ENCODE measurements at places on chromosomes 1 and 21. TPM values are rescaled to one million over a fixed set of nuclear protein-coding genes. Genes with fewer than 3 reads are reported as not detected.

DNA sequence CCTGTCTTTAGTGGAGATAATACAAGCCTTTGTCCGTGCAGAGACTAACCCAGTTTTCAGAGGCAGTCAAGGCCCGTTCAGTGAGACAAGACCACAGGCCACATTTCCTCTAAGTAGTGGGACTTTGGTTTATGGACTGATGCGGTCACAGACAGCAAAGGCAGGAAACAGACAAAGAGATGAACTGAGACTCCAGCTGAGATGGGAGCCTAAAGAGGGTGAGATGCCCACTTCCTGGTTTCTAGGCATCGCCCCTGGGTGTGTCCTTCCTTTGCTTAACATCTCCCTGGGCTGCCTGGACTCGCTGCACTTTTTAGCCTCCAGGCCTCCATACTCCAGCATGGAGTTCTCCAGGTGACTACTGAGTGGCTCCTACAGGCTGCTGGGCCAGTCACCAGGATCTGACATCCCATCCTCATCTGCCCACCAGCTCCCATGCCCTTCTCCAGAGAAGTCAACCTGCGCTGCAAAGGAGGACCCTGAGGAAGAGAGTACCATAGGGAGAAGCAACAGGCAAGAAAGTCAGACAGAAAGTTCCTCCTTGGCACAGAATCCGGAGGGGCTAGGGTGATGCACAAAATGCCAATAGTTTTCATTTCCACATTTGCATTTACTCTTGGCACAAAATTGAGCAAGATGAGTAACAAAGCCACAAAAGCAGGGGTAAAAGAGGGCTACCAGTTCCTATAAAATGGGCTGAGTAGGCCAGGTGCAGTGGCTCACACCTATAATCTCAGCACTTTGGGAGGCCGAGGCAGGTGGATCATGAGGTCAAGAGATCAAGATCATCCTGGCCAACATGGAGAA, 15.1 kb downstream of the THEMIS2 start:
- DNase-seq = no peak

DNA sequence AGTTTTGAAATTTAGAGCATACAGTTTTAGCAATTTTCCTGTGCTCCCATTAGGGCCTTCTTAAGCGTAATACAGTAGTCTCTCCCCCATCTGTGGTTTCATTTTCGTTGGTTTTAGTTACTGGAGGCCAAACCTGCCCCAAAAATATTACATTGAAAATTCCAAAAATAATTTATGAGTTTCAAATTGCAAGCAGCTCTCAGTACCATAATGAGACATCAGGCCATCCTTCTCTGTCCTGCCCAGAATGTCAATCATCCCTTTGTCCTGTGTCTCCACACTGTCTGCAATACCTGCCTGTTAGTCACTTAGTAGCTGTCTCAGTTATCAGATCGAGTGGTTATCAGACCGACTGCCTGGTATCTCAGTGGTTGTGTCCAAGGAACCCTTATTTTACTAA, 45.4 kb downstream of the ADSS2 start:
- no peak for DNase-seq

DNA sequence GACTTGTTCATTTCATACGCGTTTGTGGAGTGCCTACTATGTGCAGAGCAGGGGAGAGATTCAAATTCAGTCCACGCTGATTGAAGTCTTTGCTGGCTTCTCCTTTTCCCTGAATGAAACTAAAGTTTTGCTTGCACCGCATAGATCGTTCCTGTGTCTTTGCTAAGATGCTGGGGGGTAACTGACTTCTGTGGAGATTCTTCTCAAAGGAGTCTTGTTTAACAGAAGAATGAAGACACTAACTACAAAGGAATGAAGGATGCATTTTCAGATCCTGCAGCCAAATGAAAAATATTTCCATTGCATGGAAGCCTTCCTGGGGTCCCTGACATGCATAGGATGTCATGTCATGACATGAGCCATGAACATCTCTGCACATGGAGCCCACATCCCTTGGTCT, 26.9 kb upstream of the H6PD start:
- no peak for DNase-seq

DNA sequence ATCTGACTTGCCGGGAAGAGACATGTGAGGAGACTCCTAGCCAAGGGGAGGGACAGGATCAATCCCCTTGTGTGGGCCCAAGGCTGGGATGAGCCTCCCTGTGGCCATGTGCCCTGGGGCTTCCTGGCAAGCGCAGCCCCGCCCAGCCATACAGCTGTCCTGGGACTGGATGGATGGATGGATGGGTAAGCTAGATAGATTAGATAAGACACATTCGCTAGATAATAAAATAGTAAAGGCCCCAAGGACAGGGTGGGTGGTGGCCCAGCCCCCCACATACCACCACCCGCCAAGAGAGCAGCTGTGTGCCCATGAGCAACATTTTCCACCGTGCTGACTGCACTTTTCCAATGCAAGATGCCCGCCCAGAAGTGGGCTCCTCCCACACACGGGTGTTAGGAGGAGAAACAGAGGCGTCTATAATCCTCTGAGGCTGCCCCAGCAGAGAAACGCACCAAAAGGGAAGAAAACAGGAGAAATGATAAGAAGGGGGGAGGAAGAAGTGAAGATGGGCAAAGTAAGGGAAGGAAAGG, 25.1 kb downstream of the ZBTB17 start:
- DNase-seq = no peak

DNA sequence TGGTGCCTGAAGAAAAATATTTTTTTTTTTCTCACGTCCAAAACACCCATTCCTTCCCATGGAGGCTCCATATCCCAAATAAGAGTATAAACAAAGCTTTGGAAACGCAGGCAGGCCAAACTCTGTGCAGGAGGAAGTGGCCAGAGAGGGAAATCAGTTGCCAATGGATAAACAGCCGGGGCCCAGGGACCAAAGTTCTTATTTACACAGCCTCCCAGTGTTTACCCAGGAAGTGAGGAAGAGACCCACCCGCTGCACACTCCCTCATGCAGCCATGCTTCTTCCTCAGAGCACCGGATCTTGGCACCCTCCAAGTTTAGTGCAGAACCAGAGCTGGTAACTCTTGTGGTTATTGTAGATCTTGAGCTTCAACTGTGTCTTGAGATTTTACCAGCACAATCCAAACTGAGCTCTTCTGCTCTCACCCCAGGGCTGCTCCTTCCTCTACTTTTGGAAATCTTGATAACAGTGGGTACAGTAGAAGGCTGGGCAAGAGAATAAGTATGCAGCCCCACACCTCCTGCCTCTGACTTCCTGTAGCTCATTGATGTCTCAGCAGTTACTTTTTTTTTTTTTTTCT, 14.2 kb downstream of the MARCKSL1 start:
- peak; percentile 25 for DNase-seq

DNA sequence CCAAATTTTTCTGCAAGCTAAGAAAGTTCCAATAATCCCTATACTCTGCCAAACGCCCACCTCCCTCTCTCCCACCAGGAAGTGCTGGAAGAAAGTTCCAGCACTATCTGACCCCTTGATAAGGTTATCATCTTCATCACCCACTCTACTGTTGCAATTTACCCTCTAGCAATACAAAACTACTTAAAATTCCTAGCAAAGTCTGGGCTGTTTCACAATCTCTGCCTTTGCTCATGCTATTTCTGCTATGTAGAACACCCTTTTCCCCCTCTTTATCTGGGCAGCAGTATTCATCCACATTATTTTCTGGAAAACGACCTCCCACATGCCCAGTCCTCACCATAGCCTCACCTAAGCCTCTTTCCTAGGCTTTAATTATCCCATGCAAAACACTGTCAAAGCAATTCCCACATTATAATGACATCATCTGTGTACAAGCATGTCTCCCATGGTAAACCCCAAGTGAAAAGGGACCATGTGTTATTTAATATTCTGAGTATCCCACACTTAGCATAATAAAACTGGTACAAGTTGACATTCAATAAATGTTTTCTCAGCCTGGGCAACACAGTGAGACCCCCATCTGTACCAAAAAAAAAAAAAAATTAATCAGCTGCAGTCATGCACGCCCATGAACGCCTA, 12.0 kb downstream of the F11R start:
- no peak for DNase-seq

DNA sequence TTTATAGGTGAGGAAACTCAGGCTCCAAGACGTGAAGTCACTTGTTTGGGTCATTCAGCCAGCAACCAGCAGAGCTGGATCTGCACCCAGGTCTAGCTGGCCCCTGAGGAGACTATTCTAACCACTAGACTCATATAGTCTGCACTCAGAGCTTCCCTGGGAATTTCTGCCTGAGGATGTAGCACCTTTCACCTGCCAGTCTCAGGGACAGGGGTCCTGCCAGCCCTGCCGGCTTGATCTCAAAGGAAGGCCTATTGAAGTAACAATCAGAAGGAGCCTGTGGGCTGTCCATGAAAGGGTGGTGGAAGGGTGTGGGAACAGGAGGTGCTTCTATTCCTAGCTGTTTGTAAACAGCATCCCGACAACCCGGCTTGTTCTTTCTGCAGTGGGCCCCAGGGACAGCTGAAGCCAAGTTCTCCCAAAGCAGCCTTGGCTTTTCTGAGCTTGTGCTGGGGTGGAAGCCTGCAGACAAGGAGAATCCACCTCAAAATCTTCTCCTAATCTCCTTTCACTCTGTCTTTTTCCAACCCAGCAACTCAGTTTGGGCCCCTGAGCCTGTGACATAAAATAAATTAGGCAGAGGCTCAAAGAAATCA, 7.8 kb downstream of the LMOD1 start:
- DNase-seq = no peak

FMO1 gene
- total RNA-seq = not detected

CELA3A gene
- total RNA-seq = not detected

OR2AK2 gene
- total RNA-seq = not detected

All from bronchial epithelial cell (primary cell).